GM13977 (cell line): ENCODE measurements at places on chromosomes 3 and 15.

GRCh38 chr15:35929740-35930444, 383.9 kb upstream of the DPH6 start:
- DNase-seq: no peak

DNA sequence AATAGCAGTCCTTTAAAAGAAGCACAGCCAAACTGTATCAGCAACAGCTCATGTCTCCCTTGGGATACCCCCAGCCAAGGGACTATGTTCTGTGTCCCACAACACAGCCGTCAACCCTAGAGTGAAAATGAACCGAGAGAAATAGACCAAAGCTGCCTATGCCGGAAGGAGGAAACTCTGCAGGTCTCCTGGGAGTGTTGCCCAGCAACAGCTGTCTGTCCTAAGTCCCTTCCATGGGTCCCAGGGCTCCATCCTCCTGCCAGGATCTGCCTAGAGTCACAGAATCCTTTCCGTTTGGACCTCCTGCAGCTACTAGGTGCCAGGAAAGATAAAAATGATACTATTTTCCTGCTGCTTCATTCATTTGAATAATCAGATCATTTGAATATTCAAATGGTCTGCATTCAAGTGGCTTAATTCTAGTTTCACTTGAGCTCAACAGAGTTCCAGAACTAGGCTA, 53.1 kb downstream of the TRANK1 start:
- no peak for DNase-seq

DNA sequence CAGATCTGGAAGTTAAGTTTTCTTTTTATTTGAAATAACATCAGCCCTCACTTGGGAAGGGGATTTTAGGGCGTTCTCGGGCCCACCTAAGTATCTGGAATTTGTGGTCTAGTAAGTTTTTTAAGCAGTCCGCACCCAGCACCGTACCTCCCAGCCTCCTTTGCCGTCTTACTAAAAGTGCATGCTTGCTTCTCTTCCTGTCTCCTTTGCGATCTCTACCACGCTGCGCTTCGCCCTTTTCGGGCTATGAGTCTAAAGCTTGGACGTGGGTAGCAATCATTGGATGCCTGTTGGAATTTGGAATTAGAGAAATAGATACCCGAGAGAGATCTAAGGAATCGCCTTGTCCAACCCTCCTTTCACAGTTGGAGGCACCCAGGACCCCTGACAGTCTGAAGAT, 1.1 kb downstream of the THSD4 start:
- DNase-seq: no peak

DNA sequence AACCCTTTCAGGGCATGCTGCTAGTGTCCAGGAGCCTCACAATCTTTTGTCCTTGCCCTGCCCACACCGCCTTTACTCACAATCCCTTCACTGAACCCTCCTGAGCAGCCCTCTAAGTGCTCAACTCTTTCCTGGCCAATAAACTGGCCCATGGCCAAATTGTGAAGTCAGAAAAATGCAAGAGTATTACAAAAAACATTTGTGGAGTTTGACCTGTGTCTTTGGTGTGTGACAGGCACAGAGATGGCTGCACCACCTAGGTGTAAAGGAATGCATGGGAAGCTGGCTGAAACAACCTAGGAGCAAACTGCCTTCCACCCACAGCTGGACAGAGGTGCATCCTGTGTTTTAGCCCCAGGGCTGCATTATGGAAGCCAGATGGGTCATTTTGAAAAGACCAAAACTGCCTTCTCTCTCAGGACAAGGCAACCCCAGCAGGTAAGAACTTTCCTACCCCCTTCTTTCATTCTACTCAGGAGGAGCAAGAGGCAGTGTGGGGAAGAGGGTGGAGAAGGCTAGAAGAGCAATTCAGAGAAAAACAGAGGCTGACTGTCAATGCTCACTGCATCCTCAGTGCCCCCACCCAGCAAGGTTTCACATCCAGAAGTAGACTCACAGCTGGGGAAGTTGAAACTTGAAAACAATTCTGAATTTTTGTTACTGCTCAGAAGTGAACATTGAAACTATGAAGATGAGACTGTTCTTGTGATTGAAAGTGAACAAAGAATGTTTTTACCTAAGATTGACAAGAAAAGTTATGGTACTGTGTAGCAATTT, 78.6 kb downstream of the TRIM42 start:
- DNase-seq: peak; percentile 11

DNA sequence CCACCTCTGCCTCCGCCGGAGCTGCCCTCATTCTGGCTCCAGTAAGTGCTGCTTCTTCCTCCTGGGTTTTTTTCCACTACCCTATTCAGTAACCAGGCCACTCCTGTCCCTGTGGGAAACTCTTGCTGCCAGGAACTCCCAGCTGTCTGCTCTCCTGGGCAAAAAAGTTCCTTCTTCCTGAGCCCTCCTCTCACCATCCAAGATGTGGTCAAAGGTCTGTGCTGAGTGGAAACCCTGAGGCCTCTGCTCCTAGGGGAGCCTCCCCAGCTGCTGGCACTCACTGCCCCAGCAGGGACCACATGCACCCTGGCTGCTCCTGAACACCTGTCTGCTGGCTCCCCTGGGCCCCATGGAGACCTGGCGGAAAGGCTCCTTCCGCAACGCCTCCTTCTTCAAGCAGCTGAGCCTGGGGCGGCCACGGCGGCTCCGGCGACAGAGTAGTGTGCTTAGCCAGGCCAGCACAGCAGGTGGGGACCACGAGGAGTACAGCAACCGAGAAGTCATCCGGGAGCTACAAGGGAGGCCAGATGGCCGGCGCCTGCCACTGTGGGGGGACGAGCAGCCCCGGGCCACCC, 454 bp downstream of the C15orf62 start:
- DNase-seq: peak; percentile 38

DNA sequence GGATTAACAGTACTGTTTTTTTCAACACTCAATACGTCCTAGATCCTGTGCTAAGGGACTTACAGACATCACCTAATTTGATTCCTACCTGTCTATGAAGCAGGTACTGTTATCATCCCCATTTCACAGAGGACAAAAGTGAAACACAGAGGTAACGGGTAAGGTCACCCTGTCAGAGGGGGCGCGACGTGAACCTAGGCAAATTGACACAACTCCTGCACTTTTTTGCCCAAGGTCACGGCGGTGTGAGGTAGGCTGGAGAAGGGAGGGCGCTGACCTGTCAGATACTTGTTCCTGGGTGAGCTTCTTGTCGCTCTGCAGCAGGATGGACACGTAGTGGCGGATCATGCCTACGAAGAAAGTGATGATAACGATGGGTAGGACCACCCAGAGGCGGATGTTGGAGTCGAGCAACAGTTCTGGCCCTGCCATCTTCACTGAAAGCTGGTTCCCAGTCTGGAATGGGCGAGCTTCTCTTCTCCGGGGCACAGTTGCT, 363 bp downstream of the EMC3 start:
- no peak for DNase-seq

GRCh38 chr15:34434627-34435305, 2.8 kb downstream of the GOLGA8A start:
- no peak for DNase-seq

DNA sequence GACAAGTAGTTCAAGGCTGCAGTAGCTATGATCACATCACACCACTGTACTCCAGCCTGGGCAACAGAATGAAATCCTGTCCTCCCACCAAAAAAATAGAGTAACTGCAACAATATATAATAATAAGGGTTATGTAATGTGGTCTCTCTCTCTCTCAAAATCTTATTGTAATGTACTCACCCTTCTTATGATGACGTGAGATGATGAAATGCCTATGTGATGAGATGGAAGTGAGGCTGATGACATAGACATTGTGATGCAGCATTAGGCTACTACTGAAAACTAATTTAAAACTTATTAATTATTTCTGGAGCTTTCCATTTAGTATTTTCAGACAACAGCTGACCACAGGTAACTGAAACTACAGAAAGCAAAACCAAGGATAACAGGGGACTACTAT, 27.4 kb downstream of the TASOR start:
- DNase-seq: no peak

GRCh38 chr3:14170531-14171159, 7.8 kb downstream of the XPC start:
- no peak for DNase-seq

DNA sequence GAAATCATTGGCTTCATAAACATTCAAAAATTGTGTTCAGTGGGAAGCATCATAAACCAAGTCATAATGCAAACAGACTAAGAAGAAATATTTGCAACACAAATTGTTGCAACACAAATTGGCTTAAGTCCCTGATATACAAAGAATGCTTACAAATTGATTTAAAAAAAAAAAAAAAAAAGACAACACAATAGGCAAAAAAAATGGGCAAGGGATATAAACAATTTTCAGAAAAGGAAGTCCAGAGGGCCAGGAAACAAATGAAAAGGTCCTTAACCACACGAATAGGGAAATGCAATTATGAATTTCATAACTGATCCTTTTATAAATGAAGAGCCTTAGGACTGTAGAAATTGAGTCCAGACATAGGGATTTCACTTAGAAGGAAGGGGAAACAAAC, 98.9 kb downstream of the LRRK1 start:
- no peak for DNase-seq

- DNase-seq: no peak
Measured at GRCh38 chr3:129961141-129961541, 13.4 kb upstream of the TRH start.

- no peak for DNase-seq
Measured at GRCh38 chr3:42499478-42499871, 3.0 kb upstream of the VIPR1 start.

GRCh38 chr3:151404316-151404715, 19.8 kb upstream of the P2RY12 start:
- peak; percentile 35 for DNase-seq

DNA sequence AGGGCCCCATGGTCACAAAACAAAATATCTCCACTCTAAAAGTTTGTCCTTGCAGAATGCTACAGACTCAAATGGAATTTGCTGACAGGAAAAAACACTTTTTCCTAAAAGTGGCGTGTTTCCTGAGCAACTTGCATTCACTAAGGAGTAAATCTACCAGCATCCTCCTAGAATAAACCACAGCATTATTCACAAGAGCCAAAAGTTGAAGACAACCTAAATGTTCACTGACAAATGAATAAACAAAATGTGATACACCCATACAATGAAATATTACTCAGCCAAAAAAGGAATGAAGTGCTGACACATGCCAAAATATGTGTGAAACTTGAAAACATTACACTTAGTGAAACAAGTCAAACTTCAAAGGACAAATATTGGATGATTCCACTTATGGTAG, 28.9 kb downstream of the ITGB5 start:
- no peak for DNase-seq

GRCh38 chr15:50140098-50140497, 21.1 kb upstream of the ATP8B4 start:
- no peak for DNase-seq

- no peak for DNase-seq
Measured at GRCh38 chr3:129820587-129820986, 72.9 kb downstream of the TMCC1 start.

DNA sequence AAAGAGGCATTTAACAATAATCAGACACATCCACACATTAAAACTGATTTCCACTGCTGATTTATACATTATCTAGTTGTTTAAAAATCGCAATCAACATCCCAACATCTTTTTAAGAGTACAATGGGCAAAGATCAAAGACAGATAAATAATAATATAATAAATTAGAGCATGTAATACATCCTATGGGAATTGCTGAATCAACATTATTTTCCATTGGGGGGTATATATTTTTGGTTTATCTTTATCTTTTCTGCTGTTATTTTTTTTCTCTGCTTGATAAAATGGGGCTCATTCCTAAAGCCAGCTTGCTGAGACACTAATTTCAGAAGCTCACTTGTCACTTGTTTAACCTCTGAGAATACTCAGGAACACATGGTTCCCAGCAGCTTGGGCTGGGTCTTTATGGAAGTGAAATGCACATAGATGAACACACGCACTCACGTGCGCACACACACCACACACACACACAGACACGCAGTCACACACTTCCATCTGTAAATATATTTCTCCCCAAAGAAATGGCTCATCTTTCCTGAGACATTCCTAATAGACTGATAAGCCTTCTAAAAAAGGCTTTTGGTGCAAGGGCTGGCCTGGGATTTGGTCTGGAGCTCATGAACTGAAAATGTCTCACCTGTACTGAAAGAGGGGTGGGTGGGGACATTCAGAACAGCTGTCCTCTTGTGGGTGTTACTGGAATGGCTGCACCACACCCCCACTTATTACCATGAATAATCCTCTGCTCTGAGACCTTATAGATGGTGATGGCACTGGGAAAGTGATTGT, 3.5 kb upstream of the PPIB start:
- no peak for DNase-seq

GRCh38 chr15:94293411-94294402, 62.3 kb downstream of the MCTP2 start:
- no peak for DNase-seq

DNA sequence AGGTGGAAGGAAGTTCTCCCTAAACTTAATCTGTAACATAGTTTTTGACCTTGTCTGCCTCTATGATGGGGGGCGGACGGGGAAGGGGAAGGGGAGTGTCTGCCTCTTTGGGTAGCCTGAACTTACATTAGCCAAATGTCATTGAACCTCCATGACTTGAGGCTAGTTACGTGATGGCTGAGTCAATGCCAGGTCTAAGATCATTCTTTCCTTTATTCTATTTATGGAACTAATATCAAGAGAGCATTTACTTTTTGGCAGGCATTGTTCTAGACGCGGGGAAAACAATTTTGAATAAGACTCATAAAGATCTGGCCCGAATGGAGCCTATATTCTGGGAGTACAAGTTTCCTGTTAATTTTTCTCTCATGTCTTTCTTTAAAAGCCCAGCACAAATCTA, 340.7 kb upstream of the C2CD4B start:
- DNase-seq: no peak

DNA sequence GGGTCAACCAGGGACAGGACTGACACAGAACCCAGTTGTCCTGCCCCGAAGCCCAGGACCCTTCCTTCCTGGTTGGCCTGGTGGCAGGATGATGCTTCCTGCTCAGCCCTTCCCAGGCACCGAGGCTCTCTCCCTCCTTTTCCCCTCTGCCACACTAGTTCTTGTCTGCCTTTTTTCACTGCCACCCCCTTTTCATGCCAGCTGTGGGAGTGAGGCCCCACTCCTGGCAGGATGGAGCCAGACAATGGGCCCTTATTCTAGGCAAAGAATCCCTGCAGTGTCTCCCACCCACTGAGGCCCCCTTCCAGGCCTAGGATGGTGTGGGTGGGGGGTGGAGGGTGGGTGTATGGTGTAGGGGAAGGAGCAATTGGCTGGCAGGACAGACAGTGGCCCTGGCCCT, 1.1 kb upstream of the SCAMP5 start:
- DNase-seq: no peak

DNA sequence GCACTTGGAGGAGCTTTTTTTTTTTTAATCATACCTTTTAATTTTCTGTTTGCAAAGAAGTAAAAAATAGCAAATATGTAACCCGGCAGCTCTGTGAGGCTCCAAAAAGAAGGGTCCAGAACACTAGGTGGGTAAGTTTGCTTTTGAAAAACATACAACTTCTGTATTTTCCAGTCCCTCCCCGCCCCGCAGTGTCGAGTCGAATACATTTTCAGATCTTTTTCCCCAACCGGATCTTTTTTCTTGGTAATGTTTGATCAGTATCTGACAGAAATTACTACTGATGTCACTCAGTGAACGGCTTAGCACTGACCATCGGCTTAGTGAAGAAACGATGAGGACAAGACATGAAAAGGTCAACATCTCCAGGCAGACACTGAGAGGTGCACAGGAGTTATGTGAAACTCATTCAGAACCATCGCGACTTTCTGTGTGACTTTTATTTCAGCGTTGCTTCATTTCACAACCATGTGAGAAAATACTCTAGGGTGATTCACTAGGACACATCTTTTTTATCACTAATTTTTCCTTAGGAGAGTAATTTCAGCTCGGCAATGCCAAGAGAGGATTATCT, 11.0 kb downstream of the ISL2 start:
- no peak for DNase-seq

GRCh38 chr3:131485119-131485518, 17.7 kb downstream of the MRPL3 start:
- DNase-seq: no peak
